ENCODE measurements at places on chromosomes 1 and 21.

GRCh38 chr21:34020005-34020847, 53.2 kb upstream of the MRPS6 start:
- peak overlapping the region; percentile 60 for H3K4me3 ChIP-seq
- peaks cover 9% of the 10 kb centered on the region for H3K36me3 ChIP-seq
- no peaks in the 10 kb centered on the region for H3K27me3 ChIP-seq
- DNase-seq, result peak; percentile 65
- peaks cover 29% of the 10 kb centered on the region for H3K4me1 ChIP-seq

GRCh38 chr1:99218572-99218971, 45.7 kb upstream of the PLPPR4 start:
- H3K36me3 ChIP-seq, result peaks cover 5% of the 10 kb centered on the region
- H3K27me3 ChIP-seq, result no peaks in the 10 kb centered on the region
- H3K27ac ChIP-seq, result peak overlapping the region; percentile 52

DNA sequence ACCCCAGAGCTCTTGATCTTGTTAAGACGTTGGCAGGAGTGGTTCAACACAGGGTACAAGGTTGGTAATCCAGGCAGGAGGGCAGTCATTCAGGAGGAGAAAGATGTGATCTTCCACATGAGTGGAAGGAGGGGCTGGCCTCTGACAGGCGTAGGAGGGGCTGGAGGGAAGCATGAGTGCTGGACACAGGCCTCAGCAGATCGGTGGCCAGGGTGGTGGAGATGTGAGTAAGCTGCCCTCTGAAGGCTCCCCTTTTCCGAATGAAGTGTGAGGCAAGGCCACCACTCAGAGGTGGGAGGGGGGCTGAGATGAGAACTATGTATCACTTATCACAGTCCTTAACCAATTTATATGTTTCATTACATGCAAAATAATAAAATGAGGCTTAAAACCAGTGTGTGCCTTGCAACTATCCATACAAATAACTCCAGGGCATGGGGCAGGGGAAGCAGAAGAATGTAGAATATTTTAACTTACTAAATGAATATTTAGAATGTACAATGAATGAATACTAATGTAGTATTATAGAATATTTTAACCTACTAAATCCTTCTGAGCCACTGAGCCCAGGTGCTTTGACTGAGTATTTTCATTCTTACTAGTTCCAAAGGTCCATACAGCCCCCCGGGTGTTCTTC, 103.5 kb upstream of the TLR5 start:
- DNase-seq, result no peak
- no peak overlapping the region for H3K4me3 ChIP-seq
- H3K4me1 ChIP-seq, result no peaks in the 10 kb centered on the region
- peaks cover 19% of the 10 kb centered on the region for H3K27me3 ChIP-seq
- H3K27ac ChIP-seq, result no peak overlapping the region

GRCh38 chr21:38439957-38440356, 58.3 kb downstream of the ERG start:
- no peaks in the 10 kb centered on the region for H3K36me3 ChIP-seq
- H3K4me1 ChIP-seq, result peaks cover 1% of the 10 kb centered on the region
- H3K27ac ChIP-seq, result no peak overlapping the region
- no peak for DNase-seq

- H3K4me3 ChIP-seq, result no peak overlapping the region
- no peak for DNase-seq
- no peaks in the 10 kb centered on the region for H3K27me3 ChIP-seq
- peaks cover 20% of the 10 kb centered on the region for H3K36me3 ChIP-seq
- H3K27ac ChIP-seq, result no peak overlapping the region
- H3K4me1 ChIP-seq, result no peaks in the 10 kb centered on the region
Observed at GRCh38 chr1:42745851-42746250, 5.8 kb upstream of the CLDN19 start.

DNA sequence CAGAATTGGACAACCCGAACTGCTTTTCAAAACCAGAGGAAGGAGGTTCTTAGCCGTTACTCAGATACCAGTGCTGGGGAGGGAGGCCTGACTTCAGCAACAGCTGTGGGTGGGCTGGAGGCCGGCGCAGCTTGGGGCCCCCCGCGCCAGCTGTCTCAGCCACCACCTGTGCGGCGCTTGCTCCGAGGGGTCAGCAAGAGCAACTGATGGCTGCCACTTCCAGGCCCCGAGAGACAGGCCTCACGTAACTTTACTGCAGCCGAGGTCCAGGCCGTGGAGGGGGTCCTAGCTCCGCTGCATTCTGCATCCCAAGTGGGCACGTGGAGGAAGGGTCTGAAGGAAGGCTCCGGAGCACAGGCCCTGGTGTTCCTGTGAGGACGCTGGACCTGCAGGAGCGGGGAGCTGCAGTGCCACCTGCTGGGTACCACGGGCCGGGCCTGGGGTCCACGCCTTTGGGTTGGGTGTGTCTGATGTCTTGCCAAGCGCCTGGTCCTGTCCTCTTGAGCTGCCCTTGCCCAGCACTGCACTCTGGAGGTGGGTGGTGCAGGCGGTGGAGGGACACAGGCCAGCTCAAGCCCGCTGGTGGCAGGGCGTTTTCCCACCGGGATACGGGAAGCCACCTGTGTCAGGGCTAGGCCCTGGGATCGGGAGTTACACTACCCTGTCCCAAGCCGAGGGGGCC, 9.8 kb downstream of the THAP3 start:
- no peak for DNase-seq
- H3K4me1 ChIP-seq, result peaks cover 3% of the 10 kb centered on the region
- no peaks in the 10 kb centered on the region for H3K27me3 ChIP-seq

GRCh38 chr1:195238313-195238712, 1369.9 kb downstream of the KCNT2 start:
- no peak for DNase-seq
- H3K27me3 ChIP-seq, result no peaks in the 10 kb centered on the region
- H3K27ac ChIP-seq, result no peak overlapping the region
- no peak overlapping the region for H3K4me3 ChIP-seq
- no peaks in the 10 kb centered on the region for H3K4me1 ChIP-seq
- no peaks in the 10 kb centered on the region for H3K36me3 ChIP-seq

- DNase-seq, result peak; percentile 78
- peak overlapping the region; percentile 25 for H3K27ac ChIP-seq
Observed at GRCh38 chr1:27858072-27858948, 14.0 kb upstream of the THEMIS2 start.

DNA sequence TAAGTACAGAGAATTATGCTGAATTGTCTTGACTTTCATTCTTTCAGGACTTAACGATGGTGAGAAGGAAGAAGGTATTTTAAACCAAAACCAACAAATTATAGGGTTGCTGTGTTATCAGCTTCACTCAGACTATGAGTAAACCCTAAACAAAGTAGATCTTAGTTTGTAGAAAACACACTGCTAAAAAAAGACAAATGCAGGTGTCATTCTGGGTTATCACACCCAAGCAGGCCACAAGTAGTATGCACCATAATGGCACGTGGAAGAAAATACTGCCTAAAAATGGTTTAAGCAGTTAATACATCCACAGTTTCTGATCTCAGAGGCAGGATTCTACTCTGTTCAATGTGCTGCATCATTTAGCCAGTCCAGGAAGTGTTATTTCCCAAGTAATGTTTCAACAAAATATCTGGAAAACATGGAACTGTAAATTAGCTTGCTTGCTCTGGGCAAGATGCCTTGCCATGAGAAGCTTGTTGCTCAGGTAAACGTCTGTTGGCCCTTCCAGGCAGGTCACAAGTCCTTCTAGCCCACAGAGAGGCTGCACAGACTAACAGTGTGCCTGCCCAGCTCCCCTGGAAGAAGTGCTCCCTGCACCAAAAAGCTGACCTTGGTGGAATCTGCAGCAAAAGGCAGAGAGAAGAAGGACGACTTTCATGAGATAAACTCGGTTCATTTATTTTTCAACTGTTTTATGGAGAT, 4.1 kb downstream of the DIPK1A start:
- H3K4me1 ChIP-seq, result peaks cover 58% of the 10 kb centered on the region
- DNase-seq, result no peak
- H3K27me3 ChIP-seq, result no peaks in the 10 kb centered on the region
- H3K27ac ChIP-seq, result peak overlapping the region; percentile 72

DNA sequence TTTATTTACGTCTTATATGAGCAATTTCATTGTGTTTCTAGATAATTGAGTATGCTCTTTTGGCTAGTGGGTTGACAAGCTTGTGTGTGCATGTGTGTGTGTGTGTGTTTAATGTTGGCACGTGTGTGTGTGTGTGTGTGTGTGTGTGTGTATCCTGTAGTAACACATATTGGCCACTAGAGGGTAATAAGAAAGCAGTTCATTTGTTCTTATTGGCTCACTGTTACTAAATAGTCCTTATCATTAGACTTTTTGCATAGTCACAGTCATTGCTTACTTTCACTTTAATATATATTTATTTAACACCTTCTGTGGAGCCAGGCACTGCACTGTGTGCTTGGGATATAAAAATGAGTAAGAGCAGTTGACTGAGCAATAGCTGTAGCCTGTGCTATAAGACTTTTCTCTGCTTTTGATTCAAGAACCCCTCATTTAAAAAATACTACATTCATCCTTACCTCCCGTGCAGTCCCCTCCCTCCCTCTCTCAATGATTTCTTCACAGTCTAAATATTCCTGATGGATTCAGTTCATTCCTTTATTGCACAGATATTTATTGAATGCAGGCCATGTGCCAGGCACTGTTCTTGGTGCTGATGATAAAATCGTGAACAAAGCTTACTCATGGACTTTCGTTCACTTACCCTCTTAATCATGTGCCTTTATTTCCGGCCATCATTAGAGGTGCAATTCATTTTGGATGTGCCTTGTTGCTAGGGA, 96.7 kb downstream of the DYRK1A start:
- H3K27me3 ChIP-seq, result no peaks in the 10 kb centered on the region
- H3K36me3 ChIP-seq, result peaks cover 24% of the 10 kb centered on the region
- H3K27ac ChIP-seq, result no peak overlapping the region
- H3K4me1 ChIP-seq, result peaks cover 80% of the 10 kb centered on the region

DNA sequence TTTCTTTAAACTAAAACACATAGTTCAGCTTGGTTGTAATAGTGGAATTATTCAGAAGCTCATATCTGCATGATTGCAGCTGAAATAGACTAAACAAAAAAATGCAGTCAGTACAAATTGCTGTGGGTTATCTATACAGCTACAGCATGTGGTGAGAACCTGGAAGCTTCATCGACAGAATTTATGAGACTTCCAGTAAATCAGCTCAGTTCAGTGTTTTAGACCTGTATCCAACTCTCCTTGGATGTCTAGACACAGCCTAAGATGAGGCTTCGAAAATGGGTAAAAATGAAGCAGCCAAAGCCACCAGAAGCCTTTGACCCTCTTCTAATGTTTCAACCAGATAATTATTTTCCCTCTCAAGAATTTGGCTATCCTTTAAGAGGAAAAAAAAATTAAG, 127.1 kb upstream of the C1orf105 start:
- no peak overlapping the region for H3K27ac ChIP-seq
- H3K36me3 ChIP-seq, result no peaks in the 10 kb centered on the region
- no peaks in the 10 kb centered on the region for H3K27me3 ChIP-seq

DNA sequence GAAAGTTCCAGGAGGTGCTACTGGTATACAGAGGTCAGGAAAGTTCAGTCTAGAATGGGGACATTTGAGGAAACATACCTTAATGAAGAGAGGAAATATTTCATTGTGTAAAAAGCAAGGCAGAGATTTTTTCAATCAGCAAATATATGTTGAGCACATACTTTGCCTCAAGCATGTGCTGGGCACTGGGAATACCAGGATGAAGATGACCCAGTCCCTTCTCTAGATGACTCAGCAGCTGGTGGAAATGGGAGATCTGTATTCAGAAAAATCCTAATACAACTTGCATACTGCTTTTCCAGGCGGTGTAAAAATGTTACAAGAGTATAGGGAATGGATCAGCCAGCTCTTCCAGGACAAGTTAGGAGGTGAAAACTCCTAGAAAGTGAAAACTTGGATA, 229.3 kb downstream of the FGGY start:
- no peak for DNase-seq
- H3K4me3 ChIP-seq, result no peak overlapping the region
- no peaks in the 10 kb centered on the region for H3K27me3 ChIP-seq
- H3K27ac ChIP-seq, result no peak overlapping the region
- no peaks in the 10 kb centered on the region for H3K4me1 ChIP-seq
- H3K36me3 ChIP-seq, result no peaks in the 10 kb centered on the region

- H3K4me3 ChIP-seq, result no peak overlapping the region
- no peaks in the 10 kb centered on the region for H3K36me3 ChIP-seq
- peaks cover 7% of the 10 kb centered on the region for H3K27me3 ChIP-seq
- H3K27ac ChIP-seq, result no peak overlapping the region
- no peak for DNase-seq
- H3K4me1 ChIP-seq, result peaks cover 15% of the 10 kb centered on the region
Observed at GRCh38 chr1:40853113-40853884, 8.9 kb downstream of the CITED4 start.

GRCh38 chr1:219416598-219417238, 196.2 kb downstream of the ZC3H11B start:
- H3K27ac ChIP-seq, result no peak overlapping the region
- H3K4me1 ChIP-seq, result no peaks in the 10 kb centered on the region
- no peak overlapping the region for H3K4me3 ChIP-seq
- peak; percentile 45 for DNase-seq

- H3K36me3 ChIP-seq, result peaks cover 5% of the 10 kb centered on the region
- no peak overlapping the region for H3K27ac ChIP-seq
- peaks cover 47% of the 10 kb centered on the region for H3K27me3 ChIP-seq
- no peak overlapping the region for H3K4me3 ChIP-seq
Observed at GRCh38 chr1:38141483-38141882, 94.9 kb upstream of the POU3F1 start.

- peaks cover 6% of the 10 kb centered on the region for H3K4me1 ChIP-seq
- H3K27ac ChIP-seq, result no peak overlapping the region
- no peaks in the 10 kb centered on the region for H3K27me3 ChIP-seq
- peaks cover 16% of the 10 kb centered on the region for H3K36me3 ChIP-seq
- no peak overlapping the region for H3K4me3 ChIP-seq
- DNase-seq, result no peak
Observed at GRCh38 chr1:27981145-27981544, 21.4 kb downstream of the XKR8 start.

DNA sequence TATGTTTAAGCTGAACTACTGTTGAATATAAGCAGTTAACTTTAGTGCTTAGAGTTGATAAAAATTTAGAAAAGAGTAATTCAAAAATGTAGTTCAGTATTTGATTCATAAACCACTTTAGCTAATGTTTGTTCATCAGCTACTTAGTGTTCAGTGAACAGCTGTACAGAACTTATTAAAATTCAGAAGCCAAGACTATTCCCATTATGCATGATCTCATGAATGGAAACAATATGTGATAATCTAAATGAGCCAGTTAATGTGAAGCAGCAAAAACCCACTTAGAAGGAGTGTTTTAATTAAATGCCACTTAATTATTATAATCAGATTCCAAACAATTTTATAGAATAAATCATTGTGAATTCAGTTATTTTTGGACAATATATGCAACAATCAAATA, 92.9 kb upstream of the NEGR1 start:
- no peak overlapping the region for H3K27ac ChIP-seq
- H3K36me3 ChIP-seq, result no peaks in the 10 kb centered on the region
- no peak for DNase-seq
- H3K27me3 ChIP-seq, result no peaks in the 10 kb centered on the region
- peaks cover under 1% of the 10 kb centered on the region for H3K4me1 ChIP-seq
- no peak overlapping the region for H3K4me3 ChIP-seq
